ENCODE measurements at places on chromosomes 13 and 19.

GRCh38 chr13:66048888-66049287 lies 1181.2 kb downstream of the PCDH9 start:
- DNase-seq = no peak

- DNase-seq = no peak
Measured at GRCh38 chr13:60135344-60135743, 28.4 kb downstream of the DIAPH3 start.

DNA sequence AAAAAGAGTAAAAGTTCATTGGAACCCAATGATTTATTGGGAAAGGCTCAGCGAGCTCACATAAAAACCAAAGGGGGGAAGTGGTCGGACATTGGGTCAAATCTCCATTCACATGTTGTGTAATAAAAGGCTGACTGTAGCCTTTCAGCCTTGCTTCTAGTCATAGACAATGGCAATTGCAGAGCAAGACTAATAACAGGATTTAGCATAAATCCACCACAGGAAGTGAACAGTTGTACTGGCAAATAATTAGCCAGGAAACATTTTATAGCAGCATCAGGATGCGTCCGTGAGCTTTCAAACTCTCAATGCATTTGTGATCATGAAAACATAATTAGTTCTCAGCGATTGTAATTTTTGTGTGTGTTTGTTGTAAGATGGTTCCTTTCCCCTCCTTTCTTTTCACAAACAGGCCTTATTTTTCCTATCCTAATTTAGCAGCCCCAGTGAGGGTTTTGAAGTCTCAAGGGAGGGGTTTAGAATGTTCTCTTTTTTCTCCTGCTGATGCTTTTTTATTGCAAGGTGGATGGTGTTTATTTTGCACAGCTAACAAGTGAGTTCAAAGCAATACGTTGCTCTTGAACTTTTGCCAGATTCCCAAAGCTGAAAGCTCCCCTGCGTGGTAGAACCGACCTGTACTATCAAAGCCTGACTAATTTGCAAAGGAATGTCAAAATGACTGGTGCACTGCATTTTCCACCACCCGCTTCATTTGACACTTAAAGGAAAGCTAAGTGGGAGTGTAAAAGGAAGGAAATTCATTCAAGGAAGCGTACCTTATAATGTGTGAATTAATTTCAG lies 105.6 kb downstream of the SPRY2 start:
- DNase-seq = no peak

GRCh38 chr13:40313269-40314200 lies 352.9 kb downstream of the FOXO1 start:
- DNase-seq = no peak

DNA sequence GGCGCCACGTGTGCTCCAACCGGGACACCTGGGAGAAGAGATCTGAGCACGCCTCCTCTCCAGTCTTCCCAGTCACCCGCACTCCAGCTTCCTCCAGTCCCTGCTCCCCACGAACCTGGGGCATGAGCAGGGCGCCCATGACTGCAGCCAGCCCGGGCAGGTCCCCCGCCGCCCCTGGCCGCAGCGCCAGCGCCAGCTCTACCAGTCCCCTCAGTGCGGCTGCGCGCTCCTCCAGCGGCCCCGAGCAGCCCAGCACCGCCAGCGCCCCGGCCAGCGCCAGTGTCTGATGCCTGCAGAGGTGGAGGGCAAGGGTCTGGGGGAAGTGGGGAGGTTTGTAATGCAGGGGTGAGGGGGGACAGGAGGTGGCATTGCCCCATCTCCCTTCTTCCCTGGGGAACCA lies 13.1 kb downstream of the SH2D3A start:
- DNase-seq = no peak

- DNase-seq = no peak
Measured at GRCh38 chr13:45055902-45056648, 64.2 kb upstream of the GTF2F2 start.

DNA sequence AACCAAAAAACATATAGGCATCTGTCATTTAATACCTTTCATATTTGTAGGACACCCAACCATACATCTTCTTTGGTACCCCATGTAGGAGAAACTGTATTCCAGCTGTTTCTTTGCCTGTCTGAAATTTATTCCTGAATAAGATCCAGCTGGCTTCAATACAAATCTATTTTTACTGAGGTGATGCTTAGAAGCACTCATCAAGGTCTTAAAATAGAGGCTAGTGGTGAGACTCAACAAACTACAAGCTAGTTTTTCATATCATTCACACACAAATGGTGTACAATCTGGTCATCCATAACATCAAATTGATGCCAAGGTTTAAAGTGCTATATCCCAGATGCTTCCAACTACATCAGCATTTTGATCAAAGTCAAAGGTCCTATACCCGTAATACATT lies 1071.3 kb upstream of the MIR17HG start:
- no peak for DNase-seq

- no peak for DNase-seq
Measured at GRCh38 chr13:66219506-66219905, 1010.6 kb downstream of the PCDH9 start.

DNA sequence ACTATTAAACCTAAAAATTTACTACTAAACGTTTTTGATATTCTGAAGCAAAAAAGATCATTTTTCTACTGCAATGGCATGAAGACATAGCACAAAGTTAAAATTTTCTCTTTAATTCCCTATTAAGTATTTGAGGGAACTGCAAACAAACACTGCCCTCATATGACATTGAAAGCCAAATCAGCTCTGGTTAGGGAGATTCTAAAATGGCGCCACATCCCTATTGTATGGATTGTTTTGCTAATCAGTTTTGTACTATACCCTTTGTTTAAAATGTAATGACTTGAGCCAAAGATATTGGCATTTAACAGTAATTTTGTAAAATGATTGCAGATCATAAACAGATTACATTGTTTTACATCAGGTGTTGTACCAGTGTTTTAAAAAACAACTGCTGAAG lies 65.8 kb downstream of the FLT1 start:
- no peak for DNase-seq

- no peak for DNase-seq
Measured at GRCh38 chr19:32866061-32866460, 3.5 kb downstream of the SLC7A9 start.

DNA sequence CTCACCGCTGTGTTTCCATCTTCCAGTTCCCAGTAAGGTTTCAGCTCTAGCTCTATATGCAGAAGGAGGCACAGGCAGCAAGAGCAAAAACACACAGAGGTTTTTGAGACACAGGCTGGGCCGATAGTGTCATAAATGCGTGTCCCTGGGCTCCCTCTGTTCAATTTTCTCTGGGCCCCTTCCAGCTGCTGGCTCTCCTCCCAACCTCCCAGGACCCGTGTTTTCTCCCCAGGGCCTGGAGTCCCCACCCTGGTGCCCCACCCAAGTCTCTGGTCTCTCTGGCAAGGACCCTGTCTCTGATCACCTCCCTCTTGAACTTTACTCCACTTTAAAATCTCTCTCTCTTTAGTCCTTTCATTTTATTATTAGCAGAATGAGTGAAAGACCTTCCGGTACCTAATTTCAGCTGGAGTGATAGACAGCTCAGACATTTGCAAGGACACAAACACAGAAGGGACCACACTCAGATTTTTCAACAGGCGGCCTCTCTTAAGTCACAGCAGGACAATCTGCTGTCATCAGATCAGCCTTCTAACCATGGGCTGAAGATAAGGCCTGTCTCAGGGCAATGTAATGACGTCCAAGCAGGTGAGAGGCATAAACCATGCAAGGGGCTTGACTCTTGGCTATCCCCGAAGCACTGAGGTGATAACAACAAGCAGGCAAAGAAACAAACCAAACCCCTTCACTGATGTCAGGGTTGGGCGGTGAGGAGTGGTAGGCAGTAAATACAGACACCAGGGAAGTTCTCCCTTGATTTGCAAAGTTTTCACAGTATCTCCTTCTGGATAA lies 190.0 kb upstream of the IRS2 start:
- DNase-seq = no peak

DNA sequence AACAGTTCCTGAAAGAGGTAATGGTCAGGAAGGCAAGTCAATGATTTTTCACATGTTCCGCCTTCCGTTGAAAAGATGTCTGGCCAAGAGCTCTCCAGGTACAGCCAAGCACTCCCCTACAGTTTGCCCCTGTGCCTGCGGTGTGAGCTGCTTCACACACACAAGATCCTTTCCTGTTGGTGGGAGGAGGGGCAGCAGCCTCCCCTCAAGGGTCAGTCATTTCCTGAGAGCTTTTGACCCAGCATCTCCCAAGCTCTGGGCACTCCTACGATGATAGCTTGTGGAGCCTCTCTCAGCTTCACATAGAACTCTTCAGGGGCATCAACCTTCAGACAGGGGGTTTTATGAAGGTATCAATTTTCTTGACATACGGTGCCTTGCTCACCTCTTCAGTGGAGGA lies 86.9 kb downstream of the DOCK9 start:
- no peak for DNase-seq

DNA sequence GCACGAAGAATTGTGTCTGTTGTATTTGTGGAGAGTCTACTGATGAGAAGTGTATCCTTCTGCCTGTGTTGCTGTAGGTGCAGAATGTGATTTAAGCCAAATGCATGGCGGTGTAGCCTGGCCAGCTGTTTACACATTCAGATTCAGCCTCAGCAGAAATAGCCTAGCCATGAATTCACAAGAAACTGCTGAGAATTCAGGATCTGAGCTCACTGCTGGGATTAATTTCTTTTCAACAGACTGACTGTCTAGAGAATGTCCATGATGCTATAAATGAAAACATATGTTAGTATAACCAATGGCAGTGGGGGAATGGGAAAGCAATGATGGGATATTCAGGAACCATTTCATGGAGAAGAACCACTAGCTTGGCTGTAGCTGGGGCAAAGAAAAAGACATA lies 77.4 kb upstream of the RNF113B start:
- no peak for DNase-seq

GRCh38 chr19:7844405-7844804 lies 14.4 kb downstream of the EVI5L start:
- no peak for DNase-seq

Data from cortex of kidney (tissue), 1 donor.